ENCODE measurements at places on chromosomes 12 and 14.

DNA sequence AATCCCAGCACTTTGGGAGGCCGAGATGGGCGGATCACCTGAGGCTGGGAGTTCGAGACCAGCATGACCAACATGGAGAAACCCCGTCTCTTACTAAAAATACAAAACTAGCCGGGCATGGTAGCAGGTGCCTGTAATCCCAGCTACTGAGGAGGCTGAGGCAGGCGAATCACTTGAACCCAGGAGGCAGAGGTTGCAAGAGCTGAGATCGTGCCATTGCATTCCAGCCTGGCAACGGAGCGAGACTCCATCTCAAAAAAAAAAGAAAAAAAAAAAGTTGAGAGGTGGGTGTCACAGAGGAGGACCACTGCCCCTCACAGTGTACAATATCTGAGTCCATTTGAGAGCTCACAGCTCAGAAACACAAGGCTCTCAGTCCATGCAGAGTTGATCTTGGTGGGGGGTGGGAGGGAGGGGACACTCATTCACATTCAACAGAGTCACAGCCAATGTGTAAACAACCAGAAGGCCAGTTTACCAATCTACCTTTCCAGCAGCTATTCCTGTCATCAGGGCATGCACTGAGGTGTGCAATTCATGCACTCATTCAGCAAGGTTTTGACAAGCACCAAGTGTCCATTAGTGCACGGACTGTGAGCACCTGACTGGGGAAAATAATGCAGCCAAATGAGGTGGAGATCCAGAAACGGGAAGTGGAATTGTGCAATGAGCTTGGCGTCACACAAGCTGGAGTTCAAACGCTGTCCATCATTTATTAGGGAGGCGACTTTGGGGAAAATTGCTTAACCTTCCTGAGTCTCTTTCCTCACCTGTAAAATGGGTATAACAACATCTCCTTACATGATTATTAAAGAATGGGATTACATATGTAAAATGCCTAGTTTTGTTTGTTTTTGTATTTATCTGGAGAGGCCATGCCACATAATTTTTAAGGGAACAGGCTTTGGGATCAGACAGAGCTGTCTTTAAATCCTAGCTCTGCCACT, 4.4 kb upstream of the EIF5 start:
- no peak for DNase-seq

DNA sequence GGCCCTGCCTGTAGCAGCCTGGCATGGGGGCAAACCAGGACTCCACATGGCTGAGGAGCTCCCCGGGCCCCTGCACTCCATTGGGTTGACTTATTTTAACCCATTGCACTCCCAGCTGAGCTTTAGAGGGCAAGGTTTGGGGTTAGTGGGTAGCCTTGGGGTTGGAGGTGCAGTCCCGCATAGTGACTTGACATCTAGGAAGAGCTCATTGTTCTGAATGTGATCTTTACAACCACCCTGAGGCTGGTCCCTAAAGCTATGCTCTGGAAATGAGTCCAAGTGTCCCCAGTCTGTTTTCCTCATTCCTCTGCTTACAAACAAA, 36.4 kb downstream of the NFKBIA start:
- no peak for DNase-seq

DNA sequence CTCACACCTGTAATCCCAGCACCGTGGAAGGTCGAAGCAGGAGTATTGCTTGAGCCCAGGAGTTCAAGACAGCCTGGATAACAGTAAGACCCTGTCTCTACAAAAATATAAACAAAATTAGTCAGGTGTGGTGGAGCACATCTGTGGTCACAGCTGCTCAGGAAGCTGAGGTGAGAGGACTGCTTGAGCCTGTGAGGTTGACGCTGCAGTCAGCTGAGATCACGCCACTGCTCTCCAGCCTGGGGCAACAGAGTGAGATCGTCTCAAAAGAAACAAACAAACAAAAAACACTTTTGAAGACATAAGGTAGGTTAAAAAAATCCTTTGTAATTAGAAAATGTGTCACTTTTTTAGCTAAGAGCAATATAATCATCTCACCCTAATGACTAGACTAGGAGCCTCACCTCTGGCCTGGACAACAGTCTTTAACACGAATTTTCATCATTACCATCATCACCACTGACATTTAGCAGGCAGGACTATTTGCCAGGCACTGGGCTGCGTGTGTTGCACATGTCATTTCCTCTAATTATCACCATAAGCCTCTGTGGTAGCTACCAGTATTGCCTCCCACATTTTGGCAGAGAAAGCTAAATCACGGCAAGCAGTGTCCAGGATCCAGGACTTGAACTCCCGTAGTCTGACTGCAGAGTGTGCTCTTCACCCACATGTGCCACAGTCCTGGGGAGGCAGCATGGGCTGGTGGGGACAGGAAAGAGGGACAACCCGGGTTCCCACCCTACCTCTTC, 4.6 kb upstream of the SYCP3 start:
- DNase-seq: no peak

DNA sequence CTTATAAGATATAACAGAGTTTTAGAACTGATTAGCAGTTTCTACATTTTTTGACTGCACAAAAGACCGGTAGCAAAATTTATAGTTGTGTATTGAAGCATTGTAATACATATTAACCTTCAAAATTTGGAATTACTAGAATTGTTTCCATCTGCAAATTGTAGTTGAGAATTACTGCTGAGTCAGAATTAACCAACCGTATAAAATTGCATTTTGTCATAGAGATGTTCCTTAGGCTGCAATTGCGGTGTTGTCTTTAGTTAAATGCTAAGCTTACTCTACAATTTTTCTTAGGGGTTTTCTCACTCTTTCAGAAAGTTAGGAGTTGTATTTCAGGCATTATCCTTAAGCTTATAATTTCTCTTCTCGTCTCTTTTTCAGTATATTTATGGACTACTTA, 132.2 kb downstream of the PLEKHA5 start:
- no peak for DNase-seq

GRCh38 chr12:82120901-82121300, 237.3 kb downstream of the CCDC59 start:
- DNase-seq: no peak

GRCh38 chr12:82363990-82364389, 5.7 kb downstream of the METTL25 start:
- no peak for DNase-seq

DNA sequence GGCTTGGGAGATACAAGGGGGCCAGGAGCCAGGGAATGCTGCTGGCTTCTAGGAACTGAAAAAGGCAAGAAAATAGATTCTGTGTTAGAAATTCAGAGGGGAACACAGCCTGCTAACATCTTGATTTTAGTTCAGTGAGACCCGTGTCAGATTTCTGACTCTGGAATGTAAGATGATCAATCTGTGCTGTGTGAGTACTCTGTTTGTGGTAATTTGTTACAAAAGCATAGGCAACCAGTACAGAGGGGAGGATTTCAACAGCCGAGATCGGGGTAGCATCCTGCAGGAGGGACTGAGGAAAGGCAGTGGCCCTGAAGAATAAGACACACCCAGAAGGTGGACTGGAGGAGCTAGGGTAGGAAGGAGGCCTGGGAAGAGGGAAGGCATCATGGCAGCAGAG, 410.0 kb upstream of the CCDC196 start:
- no peak for DNase-seq

GRCh38 chr14:104756477-104757237, 3.7 kb downstream of the SIVA1 start:
- DNase-seq: no peak

- no peak for DNase-seq
These were observed 1277.6 kb downstream of the AACS start for GRCh38 chr12:126342866-126343265.

DNA sequence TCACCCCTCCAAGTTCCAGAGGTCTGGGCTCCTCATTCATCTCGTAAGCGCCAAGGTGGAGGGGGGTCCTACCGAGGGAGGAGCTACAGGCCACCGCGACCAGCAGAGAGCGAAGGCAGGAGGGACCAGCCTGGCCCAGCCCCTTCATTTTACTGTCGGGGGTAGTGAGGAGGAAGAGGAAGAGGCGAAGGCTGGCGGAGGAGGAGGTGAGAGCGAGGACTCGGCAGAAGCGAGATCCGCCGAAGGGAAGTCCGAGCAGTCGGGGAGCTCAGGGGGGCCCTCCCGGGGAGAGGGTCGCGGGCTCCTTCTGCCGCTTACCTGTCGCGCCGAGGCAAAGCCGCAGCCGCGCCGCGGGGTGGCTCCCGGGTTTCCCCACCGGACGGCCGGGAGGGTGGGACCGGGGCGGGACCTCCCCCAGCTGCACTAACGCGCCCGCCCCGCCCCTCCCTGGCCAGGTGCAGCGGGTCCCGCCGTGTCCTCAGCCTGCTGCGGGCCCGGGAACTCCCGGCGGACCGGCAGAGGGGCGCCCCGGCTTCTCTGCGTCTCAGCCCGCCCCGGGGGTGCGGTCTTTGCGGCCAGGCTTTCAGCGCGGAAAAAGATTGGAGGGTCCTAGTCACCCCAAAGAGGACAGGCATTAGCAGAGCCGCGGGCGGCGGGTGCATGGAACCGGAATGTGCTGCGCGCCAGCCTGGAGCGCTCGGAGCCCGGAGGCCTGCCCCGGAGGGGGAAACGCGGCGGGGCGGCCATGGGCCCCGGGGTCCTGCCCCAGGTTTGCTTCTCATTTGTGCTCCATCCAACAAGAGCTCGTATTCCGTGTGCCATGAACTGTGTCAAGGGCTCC, at the start of gene GALNT6:
Gene GALNT6 (minus strand): TSS at position 124 of the 841 bp plus-strand sequence. CDS start 11,625 bp downstream, outside the sequence.
- DNase-seq: no peak

DNA sequence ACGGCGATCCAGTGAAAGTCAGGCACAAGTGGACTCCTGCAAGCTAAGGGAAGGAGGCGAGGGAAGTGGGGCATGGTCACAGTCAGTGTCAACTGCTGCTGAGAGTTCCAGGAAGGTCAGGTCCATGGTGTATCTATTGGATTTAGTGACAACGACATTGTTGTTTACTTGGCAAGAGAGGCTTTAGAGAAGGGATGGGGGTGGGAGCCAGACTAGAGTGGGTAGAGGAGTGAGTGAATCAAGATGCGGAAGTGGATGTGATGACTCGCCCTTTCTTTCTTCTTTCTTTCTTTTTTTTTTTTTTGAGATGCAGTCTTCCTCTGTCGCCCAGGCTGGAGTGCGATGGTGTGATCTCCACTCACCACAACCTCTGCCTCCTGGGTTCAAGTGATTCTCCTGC, 12.5 kb downstream of the P2RX7 start:
- DNase-seq: peak; percentile 49

DNA sequence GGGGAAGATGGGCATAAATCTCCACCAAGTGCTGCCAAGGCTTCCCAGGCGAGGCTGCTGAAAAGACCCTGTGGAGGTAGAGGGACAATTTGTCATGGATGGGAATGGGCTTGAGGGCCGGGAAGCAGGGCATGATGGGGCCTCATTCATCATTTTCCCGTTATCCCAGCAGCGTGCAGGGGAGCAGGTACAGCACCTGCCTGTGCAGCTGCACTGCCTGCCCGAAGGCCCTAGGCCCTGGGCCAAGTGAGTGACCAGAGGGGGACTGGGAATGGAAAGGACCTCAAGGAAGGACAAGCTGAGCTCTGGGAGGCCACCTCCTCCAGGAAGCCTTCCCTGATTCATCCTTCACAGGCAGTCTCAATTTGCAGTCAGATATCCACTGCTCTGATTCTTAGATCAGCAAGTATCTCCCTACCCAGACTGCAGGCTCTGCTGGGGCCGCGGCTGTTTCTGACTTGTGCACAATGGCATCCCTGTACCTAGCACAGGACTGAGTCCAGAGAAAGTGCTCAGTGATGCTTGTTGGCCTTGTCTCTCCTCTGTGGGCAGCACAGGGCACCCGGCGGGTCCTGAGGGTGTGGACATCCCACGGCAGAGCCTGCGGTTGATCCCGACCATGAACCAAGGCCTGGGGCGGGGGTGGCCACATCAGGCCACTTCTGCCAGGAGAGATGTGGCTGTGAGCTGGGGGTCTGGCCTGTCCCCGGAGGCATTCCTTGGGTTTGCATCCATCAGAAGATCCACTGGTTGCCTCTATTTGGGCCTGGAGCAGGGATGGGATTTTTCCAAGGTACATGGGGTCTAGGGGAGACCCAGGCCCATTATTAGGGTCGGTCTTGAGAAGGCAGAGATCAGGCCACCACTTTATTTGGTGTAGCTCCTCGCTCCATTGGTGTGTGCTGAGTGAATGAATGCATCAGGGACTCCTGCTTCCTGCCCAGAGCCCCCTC, 167.3 kb upstream of the RTL1 start:
- no peak for DNase-seq

- DNase-seq: no peak
These were observed 341.8 kb downstream of the NRXN3 start for GRCh38 chr14:78512021-78512420.

DNA sequence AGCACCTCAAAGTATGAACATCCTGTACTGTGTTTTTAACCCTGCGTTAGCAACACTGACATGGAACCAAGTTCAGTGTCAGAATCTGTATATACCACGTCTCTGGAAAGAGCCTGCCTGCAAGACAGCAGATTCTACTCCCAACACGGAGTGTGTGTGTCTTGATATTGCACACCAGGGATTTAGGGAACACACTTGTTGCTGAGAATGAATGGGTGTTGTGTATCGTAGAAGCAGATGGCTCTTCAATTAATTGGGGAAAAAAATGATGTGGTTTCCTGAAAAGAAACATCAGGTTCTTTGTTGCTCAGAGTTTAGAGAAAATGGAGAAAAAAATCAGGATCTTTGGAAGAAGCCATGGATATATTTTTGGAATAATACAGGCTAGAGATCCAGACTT, 170.8 kb downstream of the EGLN3 start:
- no peak for DNase-seq

- no peak for DNase-seq
These were observed 35.1 kb upstream of the PPP2R5E start for GRCh38 chr14:63578300-63578699.

DNA sequence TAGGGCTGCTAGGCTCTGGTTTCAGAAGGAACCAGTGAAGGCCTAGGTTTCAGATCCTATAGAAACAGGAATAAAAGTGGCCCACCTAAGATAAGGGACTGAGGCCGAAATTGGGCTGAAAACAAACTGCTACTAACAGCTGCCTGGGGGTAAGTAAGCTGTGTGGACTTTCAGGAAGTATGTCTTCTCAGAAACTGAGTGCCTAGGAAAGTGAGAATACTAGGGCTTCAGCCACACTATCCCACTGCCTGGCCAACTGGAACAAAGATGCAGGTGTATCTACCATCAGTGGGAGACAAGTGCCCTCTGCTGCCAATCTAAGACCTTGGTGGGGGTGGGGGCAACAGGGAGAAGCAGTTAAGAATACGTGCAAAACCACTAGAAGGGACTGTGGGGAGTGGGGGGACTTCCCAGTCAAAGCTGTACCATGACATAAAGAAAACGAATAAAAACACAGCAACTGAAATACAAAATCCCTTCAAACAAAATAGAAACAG, 82.5 kb downstream of the MED13L start:
- no peak for DNase-seq

GRCh38 chr14:102096569-102097188, 9.8 kb upstream of the HSP90AA1 start:
- DNase-seq: no peak
